ENCODE measurements at places on chromosomes 1 and 21. TPM values are rescaled to one million over a fixed set of nuclear protein-coding genes. Genes with fewer than 3 reads are reported as not detected.

RHD gene
- not detected for total RNA-seq

HPCA gene
- total RNA-seq, result 1.7 TPM

DNA sequence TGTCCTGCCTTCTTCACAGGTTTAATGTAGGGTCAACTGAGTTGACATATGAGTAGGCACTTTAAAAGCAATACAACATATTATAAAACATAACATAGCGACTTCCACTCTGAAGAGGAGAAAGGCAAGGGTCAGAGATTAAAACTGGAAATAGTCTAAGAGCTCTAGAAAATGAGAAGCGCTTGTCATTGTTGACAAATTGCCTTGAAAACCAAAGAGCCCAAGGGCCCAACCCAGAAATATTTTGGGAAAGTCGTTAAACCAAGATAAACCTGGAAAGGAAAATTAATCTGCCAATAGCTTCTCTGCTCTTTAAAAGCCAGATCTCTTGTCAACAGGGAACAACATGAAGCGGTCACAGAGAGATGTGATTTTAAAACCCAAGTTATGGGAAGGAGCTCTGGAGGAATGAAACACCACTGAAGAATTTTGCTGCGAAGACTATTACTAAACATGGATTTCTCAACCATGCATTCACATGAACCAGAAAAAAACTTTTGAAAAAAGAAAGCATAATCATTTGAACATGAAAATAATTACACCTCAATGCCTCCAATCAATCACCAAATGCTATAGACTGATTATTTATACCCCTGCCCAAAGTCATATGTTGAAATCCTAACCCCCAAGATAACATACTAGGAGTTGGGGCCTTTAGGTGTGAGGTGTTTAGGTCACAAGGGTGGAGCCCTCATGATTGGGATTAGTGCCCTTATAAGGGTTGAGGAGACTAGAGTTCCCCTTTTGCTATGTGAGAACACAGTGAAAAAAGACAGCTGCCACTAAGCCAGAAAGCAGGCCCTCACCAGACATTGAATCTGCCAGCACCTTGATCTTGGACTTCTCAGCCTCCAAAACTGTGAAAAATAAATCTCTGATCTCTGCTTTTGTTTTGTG lies 33.0 kb upstream of the MTF1 start:
- DNase-seq, result peak; percentile 36

DNA sequence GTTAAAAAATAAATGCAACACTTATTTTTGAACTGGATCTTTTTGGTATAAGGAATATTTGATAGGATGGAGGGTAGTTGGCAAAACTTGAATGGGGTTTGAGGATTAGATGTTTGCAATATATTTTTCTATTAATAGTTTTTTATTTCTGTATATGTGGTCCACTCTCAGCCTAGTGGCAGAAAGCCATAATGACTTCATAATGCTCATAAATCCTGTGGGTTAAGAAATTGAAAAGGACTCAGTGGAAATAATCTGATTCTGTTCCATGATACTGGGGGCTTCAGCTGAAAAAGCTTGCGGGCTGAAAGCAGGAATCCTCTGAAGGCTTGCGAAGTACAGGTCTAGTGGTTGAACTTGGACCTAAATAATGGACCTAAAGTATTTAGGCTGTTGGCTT lies 1028.6 kb upstream of the PRMT6 start:
- DNase-seq, result no peak

DNA sequence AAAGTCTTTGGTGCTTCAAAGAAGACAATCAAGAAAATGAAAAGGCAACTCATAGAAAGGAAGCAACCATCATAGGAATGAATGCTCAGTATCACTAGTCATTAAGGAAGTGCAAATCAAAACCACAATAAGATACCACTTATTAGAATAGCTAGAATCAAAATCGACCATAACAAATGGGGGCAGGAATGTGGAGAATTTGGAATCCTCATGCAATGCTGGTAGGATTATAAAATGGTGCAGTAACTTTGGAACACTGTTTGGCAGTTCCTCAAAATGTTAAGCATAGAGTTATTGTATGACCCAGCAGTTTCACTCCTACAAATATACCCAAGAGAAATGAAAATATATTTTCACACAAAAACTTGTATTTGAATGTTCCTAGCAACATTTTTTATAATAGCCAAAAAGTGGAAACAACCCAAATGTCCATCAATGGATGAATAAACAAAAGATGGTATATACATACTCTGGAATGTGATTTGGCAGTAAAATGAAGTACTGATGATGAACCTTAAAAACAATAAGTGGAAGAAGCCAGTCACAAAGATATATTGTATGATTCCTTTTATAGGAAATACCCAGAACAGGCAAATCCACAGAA lies 105.6 kb downstream of the MIS18A start:
- DNase-seq, result no peak

GRCh38 chr1:152946248-152946647 lies 758 bp upstream of the SPRR5 start:
- no peak for DNase-seq

DNA sequence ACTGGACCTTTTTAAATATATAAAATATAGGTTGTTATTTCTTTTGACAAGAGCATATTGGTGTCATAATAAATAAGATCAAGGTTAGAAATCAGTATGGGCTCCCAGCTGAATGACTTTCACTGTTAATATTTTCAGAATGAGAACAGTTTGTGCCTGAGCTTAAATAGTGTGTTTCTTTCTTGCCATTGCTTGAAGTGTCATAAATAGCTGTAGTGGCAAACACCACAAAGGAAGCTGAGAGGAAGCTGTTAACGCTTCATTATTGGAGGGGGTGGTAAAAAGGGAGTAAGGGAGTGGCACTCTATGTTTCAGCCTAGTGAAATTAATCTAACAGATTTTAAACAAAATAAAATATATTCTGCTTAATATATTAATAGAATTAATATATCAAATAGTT lies 1089.8 kb upstream of the NCAM2 start:
- DNase-seq, result no peak

GRCh38 chr1:173393659-173394000 lies 83.5 kb upstream of the PRDX6 start:
- DNase-seq, result no peak

All from umbilical cord (tissue), 2 donors.